ENCODE measurements at places on chromosomes 7 and 10.

DNA sequence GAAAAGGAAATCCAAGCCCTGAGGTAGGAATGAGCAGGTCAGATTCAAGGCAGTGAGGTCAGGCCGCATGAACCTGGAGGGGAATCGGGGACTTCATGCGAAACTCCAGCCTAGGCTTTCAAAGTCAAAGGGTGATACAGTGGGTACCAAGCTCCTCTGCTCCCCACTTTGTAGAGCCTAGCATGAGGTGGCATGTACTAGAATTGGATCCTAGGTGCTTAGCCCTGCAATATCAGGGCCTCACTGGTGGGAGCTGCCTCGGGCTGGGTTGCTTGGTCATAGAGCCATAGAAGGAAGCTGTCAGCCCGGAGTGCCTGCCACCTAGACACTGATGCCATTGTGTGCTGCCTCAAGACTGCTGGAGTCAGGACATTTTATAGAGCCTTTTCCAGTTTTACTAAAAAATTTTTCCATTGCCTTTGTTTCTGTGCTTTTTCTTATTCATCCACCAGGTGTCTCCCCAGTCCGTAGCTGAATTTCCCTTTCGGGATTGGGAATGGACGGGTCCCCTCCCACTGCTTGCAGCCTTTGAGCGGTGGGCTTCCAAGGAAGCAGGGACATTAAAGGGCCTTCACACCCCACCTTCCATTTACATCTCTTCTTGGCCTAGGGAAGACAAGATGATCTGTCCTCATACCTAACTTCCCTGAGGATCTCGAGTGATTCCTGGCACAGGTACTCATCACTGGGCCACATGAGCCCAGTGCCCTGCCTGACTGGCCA lies 5.5 kb upstream of the LZTS2 start:
- no peak for DNase-seq

- no peak for DNase-seq
These were observed 6.5 kb upstream of the VWC2 start for GRCh38 chr7:49766966-49767365.

DNA sequence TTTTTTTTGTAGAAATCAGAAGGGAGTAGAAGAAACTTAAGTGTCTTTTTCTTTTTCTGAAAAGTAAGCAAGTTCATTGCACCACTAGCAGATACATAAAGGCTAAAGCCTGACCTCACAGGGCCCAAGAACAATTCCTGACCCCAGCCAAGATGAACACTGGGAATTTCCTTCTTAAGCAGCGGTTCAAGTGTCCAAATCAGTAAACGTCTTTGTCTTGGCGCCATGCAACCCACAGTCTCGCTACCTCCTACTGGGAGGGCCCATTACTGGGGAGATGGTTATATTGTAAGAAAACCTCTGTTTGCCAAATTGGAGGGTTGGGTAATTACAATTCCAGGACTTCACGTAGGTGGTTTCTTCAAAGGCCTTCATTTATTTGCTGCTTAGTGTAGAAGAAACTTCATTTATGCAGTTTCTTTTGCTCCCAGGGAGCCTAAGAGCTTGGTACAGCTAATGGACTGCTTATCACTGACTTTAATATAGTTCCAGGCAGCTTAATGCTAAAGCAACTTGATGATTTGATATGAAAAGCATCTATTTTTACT lies 58.3 kb upstream of the ADRB1 start:
- DNase-seq: no peak

GRCh38 chr10:129057856-129058663 lies 409.0 kb upstream of the MGMT start:
- no peak for DNase-seq

GRCh38 chr10:30751678-30752331 lies 122.3 kb upstream of the LYZL2 start:
- DNase-seq: no peak

DNA sequence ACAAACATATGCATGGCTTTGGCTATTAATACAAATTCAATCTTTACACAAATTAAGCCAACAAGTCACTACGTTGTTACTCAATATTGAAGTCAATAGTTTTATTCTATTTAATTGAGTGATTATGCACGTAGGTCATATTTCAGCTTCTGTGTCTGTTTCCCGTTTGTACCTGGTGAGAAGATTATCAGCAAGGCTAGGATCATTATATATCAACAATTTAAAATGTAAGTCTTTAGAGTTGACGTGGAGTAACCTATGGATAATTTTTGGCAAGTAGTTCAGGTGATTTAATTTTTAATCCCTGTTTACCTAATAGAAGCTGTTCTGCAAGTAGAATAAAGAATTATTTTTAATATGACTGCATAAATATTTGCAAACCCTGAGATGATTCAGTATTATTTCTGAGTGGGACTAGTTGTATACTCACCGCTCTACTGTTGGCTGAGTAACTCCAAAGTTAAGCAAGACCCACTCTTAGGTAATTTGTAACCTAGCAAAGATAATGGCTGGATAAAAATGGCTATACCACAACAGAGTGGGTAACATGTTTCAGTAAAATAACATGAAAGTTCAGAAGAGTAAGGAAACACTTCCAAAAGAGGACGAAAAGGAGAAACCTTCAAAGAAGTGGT lies 161.0 kb downstream of the HGF start:
- no peak for DNase-seq

DNA sequence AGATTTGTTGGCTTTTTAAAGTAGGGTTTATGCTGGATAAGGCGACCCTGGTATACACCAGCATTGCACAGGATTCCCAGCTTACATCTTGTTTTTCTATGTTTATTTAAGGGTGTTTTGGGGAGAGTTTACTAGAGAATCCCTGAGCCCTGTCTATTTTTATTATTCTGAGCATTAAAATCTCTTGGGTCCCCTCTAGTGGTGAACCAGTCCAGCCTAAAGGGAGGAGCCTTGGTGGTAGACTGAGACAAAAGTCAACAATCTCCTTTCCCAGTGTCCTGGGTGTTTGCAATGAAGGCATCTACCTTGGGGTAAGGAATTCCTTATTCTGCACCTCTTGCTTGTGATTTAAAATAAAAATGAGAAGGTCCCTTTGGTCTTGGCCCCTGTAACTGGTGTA lies 38.2 kb downstream of the ANTXRL start:
- no peak for DNase-seq

DNA sequence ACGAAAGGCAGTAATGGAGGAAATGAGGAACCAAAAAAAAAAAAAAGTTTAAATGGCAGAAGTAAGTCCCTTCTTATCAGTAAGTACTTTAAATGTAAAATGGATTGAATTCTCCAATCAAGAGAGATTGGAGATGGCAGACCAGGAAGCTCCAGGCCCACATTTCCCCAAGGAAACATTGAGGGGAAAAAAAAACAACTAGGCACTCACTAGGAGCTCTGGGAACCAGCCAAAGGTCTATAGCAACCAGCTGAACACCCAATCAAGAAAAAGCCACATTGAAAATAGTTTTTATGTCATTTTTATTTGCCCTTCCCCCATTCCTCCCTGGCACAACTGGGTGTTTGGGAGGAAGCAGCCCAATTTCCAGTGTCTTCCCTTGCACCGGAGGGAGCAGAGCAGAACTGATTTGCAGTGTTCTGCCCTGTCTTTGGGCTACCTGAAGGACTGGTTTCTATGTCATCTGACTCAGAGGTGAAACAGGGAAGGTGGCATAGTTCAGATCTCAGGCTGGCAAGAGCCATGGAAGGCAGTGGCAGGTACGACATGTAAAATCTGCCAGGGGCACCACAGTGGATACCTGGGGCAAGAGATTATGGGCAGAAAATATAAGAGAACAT lies 121.9 kb downstream of the SMURF1 start:
- no peak for DNase-seq

DNA sequence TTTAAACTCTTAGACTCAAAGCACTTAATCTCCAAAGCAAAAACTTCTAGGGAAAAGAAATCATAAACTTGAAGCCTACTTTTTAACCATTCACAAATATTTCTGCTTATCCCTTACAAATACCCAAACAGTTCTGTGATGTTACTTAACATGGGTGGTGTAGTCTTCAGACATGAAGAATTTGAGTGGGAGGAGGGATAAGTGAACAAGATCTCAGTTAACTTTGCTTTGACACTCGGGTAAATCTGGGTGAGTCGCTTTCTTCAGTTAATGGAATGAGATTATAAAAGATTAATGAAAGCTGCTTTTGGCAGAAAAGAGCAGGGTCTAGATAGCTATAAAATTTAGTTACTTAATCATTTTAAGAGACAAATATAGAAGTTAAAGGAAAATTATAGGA lies 47.5 kb downstream of the RNF133 start:
- no peak for DNase-seq

DNA sequence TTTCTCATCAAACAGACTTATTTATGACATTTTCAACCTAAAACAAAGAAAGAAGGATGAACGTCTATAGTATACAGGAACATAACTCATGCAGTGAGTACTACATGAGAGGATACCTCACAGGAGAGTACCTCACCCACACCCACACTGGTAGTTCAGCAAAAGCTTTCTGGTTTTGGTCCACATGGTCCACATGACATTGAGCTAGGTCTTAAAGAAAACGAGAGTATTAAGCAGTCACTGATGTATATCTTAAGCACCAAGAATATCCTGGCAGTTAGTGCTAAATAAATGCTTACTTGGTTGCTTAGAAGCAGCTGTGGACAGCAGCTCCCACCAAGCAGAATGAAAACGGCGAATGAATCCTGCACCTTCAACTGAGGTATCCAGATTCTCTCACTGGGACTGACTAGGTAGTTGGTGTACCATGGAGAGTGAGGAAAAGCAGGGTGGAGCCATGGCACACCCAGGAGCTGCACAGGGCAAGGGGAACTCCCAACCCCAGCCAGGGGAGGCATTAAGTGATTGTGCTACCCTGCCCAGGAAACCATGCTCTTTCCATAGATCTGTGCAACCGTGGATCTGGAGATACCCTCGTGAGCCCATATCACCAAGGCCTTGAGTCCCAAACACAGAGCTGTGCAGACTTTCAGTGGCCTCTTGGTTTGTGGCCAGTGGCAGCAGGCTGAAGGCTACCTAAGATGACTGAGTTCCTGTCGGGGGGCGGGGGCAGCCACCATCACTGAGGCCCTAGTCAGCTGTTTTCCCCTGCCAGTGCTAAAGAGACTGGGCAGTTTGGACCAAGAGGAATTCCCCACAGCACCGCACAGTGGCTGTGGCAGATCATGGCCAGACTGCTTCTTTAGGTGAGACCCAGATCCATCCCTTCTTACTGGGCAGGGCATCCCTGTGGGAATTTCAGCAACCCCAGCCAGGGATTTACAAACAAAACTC lies 143.4 kb downstream of the SGMS1 start:
- DNase-seq: no peak

DNA sequence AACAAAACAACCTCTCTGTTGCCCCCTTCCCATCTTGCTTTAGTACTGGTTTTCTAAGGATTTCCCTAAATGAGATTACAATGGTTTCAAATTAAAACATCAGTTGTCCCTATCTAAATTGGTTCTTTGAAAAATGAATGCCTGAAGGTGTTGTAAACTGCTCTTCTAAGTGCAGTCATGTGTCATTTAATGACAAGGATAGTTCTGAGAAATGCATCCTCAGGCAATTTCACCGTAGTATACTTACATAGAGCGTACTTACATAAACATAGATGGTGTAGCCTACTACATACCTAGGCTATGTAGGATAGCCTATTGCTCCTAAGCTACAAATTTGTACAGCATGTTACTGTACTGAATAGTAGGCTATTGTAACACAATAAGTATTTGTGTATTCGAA lies 278.1 kb downstream of the MAGI2 start:
- DNase-seq: no peak

DNA sequence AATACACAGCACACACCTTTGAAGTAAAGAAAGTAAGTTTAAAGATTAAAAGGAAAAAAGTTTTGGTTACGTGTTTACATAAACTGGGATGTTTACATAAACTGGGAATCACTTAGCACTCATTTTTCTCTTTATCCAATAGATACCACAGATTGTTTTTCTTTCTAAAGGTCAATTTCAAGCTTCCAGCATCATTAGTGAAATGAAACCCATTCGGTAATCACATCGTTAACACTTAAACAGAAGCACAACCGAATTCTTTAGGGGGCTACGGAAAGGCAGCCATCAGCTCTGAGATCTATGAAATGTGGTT lies 1.1 kb downstream of the ODAD2 start:
- no peak for DNase-seq

DNA sequence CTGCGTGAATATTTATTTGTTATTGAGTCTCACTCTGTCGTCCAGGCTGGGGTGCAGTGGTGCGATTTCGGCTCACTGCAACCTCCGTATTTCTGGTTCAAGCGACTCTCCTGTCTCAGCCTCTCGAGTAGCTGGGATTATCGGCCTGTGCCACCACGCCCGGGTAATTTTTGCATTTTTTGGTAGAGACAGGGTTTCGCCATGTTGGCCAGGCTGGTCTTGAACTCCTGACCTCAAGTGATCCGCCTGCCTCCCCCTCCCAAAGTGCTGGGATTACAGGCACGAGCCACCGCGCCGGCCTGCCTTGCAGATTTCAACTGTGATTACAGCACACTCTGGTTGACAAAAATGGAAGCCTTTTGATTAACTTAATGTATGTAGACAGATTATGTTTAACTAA lies 730.0 kb upstream of the VSTM2A start:
- DNase-seq: no peak

- DNase-seq: no peak
These were observed 179.6 kb downstream of the FZD1 start for GRCh38 chr7:91443862-91444261.

DNA sequence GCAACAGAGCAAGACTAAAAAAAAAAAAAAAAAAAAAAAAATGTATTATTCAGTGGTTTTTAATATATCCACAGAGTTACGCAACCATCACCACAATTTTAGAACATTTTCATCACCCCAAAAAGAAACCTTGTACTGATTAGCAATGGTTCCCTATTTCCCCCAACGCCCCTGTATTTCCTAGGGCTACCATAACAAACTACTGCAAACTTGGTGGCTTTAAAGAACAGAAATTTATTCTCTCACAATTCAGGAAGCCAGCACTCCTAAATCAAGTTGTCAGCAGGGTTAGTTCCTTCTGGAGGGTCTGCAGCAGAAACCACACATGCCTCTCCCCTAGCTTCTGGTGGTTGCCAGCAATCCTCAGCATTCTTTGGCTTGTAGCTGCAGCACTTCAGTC lies 5.9 kb upstream of the NUP42 start:
- no peak for DNase-seq

GRCh38 chr10:57579926-57580325 lies 687.8 kb downstream of the IPMK start:
- DNase-seq: no peak

- DNase-seq: no peak
These were observed 52.5 kb downstream of the SLC25A13 start for GRCh38 chr7:96269246-96269994.

- DNase-seq: no peak
These were observed 297.3 kb upstream of the LYZL1 start for GRCh38 chr10:28991333-28992270.

GRCh38 chr10:61470740-61471139 lies 17.6 kb upstream of the TMEM26 start:
- no peak for DNase-seq

GRCh38 chr10:29496341-29497162 lies 138.2 kb downstream of the SVIL start:
- no peak for DNase-seq

- no peak for DNase-seq
These were observed 7.9 kb downstream of the GPRIN2 start for GRCh38 chr10:46548498-46549090.

GRCh38 chr7:76998285-76998589 lies 33.9 kb downstream of the SPDYE17 start:
- DNase-seq: no peak

Data from DMS79 (cell line).